ENCODE measurements at places on chromosomes 11 and 22.

DNA sequence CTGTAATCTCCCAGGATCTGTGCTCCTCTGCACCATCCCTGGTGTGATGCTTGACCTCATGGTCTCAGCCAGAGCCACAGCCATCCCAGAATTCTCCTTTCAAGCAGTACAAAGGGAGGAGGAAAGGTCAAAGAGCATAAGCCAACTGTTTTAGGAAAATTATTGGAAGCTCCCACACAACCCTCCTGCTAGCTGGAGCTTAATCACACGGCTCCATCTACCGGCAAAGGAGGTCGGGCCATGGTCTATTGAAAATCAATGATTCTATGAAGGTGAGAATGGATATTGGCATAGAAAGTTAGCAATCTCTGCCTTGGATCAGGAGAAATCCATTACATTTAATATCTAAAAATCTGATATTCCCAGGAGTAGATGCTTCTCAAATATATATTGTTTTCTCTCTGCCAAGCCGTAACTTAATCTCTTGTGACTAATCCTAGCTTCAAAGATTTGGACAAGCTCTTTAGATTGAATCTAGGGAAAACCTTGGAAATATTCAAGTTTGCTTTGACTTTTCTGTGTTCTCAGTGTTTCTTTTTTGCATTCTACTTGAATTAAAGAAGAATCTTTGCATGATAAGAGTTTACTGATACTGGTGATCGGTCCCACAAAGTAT is 259.6 kb downstream of the NTM start:
- no peak for DNase-seq

DNA sequence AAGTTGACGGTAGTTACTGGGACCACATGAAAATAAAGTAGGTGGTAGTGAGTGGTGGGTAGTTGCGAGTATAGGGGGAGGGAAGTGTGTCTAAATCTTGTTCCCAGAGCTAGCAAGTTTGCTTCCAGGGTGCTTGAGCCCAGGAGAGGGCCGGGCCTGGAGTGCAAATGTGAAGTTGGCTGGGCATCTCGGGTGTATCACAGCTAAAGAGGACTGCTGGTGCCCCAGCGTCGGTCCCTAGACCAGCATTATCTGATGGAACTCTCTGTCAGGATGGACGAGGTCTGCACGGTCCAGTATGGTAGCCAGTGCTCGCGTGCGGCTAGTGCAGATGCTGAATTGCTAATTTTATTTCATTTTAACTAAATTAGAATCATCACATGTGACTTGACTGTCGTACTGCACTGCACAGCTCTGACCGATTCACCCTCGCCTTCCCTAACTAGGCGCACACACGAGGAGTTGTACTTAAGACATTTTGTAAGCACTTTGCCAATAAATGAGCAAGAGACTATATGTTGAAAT is 75.4 kb downstream of the ARHGAP8 start:
- no peak for DNase-seq

DNA sequence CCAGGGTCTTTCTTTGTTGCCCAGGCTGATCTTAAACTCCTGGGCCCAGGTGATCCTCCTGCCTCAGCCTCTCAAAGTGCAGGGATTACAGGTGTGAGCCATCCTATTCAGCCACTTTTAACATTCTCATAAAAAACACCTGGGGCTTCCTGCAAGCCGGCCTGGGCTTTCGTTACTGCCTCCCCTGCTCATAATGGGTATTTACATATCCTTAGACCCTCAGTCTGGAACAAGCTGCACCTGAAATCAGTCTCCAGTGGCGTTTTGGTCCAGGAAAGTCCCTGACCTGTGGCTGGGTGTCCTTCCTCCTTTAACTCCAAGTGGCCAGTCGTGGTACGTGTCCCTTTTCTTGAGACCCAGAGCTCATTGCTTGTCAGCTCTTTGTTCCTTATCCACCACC is 320.7 kb downstream of the TMEM135 start:
- no peak for DNase-seq

GRCh38 chr11:45102361-45102809 is 44.1 kb upstream of the PRDM11 start:
- no peak for DNase-seq

GRCh38 chr11:110094298-110095285 is 1.4 kb downstream of the ZC3H12C start:
- no peak for DNase-seq

- DNase-seq: no peak
Observed at GRCh38 chr11:22169833-22170232, 23.1 kb upstream of the ANO5 start.

GRCh38 chr11:70527046-70527395 is 128.7 kb downstream of the CTTN start:
- no peak for DNase-seq

- DNase-seq: no peak
Observed at GRCh38 chr11:104148074-104148473, 15.9 kb downstream of the PDGFD start.

All from neural crest cell (in vitro differentiated cells).